ENCODE measurements at places on chromosomes 3 and 15. TPM values are rescaled to one million over a fixed set of nuclear protein-coding genes. Genes with fewer than 3 reads are reported as not detected.

Gene IQCH
- total RNA-seq: 23.5 TPM

Gene NOP10
- total RNA-seq: 79.8 TPM

Gene TRPM1
- total RNA-seq: 3.6 TPM

Gene LRRC57
- total RNA-seq: 26.7 TPM

Gene NLGN1
- total RNA-seq: 19.2 TPM

Gene UBE2E1
- 68.7 TPM for total RNA-seq

Gene RGMA
- 120 TPM for total RNA-seq

Gene LRRC31
- 0.24 TPM for total RNA-seq

Gene ARRDC4
- total RNA-seq: 54.2 TPM

Gene KLHL40
- 0.62 TPM for total RNA-seq

Gene FAM43A
- total RNA-seq: 22.1 TPM

Gene PRR23C
- 1.4 TPM for total RNA-seq

Gene SLC51A
- total RNA-seq: 27.2 TPM

Gene GRIP2
- total RNA-seq: 2.4 TPM

Gene SMCO1
- 0.24 TPM for total RNA-seq

Gene TP63
- total RNA-seq: 10.5 TPM

Gene DAZL
- 49.8 TPM for total RNA-seq

Gene SLC24A5
- total RNA-seq: not detected

GRCh38 chr15:68441045-68441743 lies 9.2 kb upstream of the ITGA11 start:
- DNase-seq: no peak
- no peaks in the 10 kb centered on the region for H3K4me1 ChIP-seq
- no peak overlapping the region for H3K4me3 ChIP-seq
- H3K27me3 ChIP-seq: no peaks in the 10 kb centered on the region

DNA sequence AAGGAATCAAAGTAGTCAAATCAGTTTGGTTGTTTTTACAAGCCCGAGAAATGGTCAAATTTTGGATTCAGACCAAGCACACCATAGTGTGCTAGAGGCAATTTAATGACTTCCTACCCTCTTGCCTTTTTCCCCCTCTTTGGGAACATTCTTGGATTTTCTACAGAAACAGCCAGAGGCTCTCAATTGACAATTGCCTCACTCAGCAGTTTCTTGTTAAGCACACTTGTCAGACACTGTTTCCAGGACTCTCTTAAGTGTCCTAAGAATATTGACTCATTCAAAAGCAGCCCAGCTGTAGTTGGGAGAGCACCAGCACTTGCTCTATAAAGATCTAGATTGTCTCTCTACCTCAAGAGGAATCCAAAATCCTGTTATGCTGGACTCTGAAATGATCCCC lies 1.5 kb upstream of the SLC35G2 start:
- no peak overlapping the region for H3K27ac ChIP-seq
- H3K4me1 ChIP-seq: peaks cover 4% of the 10 kb centered on the region
- H3K36me3 ChIP-seq: no peaks in the 10 kb centered on the region
- no peak overlapping the region for H3K4me3 ChIP-seq
- H3K27me3 ChIP-seq: no peaks in the 10 kb centered on the region

DNA sequence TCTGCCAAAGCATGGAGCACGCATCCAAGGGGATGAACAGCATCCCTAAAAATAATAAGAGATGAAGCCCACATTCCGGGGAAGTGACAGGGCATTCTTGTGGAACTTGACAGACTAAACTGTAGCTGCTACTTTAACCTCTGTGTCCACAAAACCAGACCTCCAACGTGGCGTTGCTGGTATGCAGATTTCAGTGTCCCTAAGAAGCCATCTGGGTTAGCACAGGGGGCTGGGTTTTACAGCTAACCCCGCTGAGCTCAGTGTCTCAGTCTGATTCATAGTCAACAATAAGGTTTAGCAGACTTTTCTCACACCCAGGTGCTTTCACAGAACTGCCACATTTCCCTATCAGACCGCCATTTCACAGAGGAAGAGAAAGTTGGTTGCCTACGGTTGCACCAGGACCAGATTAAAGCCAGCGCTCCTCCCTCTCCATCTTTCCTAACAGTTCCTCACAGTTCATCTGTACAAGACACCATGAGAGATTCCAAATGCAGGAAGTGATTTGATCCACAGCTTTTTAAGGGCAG lies 61.6 kb upstream of the CTDSPL start:
- H3K36me3 ChIP-seq: no peaks in the 10 kb centered on the region
- H3K4me1 ChIP-seq: peaks cover 29% of the 10 kb centered on the region
- H3K27me3 ChIP-seq: no peaks in the 10 kb centered on the region
- DNase-seq: no peak

DNA sequence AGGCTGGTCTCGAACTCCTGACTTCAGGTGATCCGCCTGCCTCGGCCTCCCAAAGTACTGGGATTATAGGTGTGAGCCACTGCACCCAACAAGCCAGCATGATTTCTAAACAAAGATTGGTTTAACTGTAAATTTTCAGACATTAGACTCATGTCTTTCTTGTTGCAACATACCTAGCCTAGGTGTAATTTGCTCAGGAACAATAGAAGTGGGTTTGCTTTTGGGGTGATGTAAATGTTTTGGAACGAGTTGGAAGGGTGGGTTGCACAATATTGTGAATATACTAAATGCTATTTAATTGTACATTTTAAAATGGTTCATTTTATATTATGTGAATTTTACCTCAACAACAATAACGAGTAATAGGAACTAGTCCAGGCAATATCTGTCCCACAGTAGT lies 7.1 kb downstream of the CCR4 start:
- H3K27ac ChIP-seq: no peak overlapping the region
- peaks cover 5% of the 10 kb centered on the region for H3K4me1 ChIP-seq
- H3K27me3 ChIP-seq: no peaks in the 10 kb centered on the region
- no peak for DNase-seq
- H3K36me3 ChIP-seq: no peaks in the 10 kb centered on the region

DNA sequence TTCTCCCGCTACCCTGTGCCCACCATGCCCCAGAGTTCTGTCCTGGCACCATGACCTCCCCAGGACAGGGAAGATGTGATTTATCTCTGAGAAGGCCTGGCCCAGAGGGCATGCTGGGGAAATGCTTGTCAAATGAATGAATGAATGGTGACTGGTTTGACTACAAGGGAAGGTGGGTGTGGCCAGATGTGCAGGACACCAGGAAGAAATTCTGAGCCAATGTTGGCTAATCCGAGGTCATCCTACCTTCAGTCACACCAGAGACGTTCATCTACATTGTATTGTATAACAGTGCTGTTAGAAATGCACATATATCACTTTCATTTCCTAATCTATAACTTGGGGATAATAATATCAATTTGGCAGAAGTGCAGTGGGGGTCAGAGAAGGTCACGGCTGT lies 138.4 kb downstream of the FAM43A start:
- H3K4me3 ChIP-seq: no peak overlapping the region
- no peaks in the 10 kb centered on the region for H3K36me3 ChIP-seq
- no peaks in the 10 kb centered on the region for H3K27me3 ChIP-seq
- H3K27ac ChIP-seq: no peak overlapping the region
- DNase-seq: no peak

GRCh38 chr3:9861201-9861600 lies 17.4 kb upstream of the RPUSD3 start:
- no peak overlapping the region for H3K4me3 ChIP-seq
- H3K27me3 ChIP-seq: no peaks in the 10 kb centered on the region
- no peak for DNase-seq
- no peaks in the 10 kb centered on the region for H3K36me3 ChIP-seq
- H3K4me1 ChIP-seq: peaks cover 22% of the 10 kb centered on the region
- H3K27ac ChIP-seq: no peak overlapping the region

GRCh38 chr3:62183087-62183486 lies 190.3 kb downstream of the FEZF2 start:
- no peak for DNase-seq
- no peaks in the 10 kb centered on the region for H3K4me1 ChIP-seq
- H3K27ac ChIP-seq: no peak overlapping the region

- no peaks in the 10 kb centered on the region for H3K36me3 ChIP-seq
- peaks cover 6% of the 10 kb centered on the region for H3K4me1 ChIP-seq
- no peak overlapping the region for H3K4me3 ChIP-seq
- H3K27ac ChIP-seq: no peak overlapping the region
Measured at GRCh38 chr15:74297887-74298286, 61.8 kb downstream of the CCDC33 start.

GRCh38 chr15:91055548-91056331 lies 33.3 kb upstream of the VPS33B start:
- DNase-seq: peak; percentile 71
- H3K4me3 ChIP-seq: no peak overlapping the region
- no peaks in the 10 kb centered on the region for H3K4me1 ChIP-seq
- H3K27ac ChIP-seq: no peak overlapping the region
- no peaks in the 10 kb centered on the region for H3K27me3 ChIP-seq
- H3K36me3 ChIP-seq: no peaks in the 10 kb centered on the region

DNA sequence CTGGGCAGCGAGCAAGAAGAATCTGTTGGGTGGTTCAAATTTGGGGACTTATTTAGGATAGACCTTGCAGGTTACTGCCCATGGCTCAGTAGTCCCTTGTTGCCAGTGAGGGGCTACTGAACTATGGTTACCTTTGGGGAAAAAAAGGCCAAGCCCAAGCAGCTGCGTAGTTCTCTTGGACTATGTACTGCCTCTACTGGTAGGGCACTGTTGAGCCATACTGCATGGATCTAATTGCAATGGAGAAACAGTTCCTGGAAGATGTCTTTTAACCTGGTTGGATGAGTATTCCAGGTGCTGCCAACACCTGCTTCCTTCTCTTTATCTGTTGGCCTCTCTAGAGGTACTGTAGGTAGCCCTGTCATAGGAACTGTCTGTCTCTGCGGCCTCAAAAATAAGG lies 671.9 kb upstream of the CBLB start:
- H3K27me3 ChIP-seq: no peaks in the 10 kb centered on the region
- DNase-seq: no peak
- H3K27ac ChIP-seq: no peak overlapping the region
- no peaks in the 10 kb centered on the region for H3K36me3 ChIP-seq
- H3K4me1 ChIP-seq: no peaks in the 10 kb centered on the region

- H3K27me3 ChIP-seq: no peaks in the 10 kb centered on the region
- DNase-seq: no peak
- H3K4me1 ChIP-seq: peaks cover 18% of the 10 kb centered on the region
- no peak overlapping the region for H3K4me3 ChIP-seq
Measured at GRCh38 chr3:155847993-155848392, 6.2 kb downstream of the SLC33A1 start.

DNA sequence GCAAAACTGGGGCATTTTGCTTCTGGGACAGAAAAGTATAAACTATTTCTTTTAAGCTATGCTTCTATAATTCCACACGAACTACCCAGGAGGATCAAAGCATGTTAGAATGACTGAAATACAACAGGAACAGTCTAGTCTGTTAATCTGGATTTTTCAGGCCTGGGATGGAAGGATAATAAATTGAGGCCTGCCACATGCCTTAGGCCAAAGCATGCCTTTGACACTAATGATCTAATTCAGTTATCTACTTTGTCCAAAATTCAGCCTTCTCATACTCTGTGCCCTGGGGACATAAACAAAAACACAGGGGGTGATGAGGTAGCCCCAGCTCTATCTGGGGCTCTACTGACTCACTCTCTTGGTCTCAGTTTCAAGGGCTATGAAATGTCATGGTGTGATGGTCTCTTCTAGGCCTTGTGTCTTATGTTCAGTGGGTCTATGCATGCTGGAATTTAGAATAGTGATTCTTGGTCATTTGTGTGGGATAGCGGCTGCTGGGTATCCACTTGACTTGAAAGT lies 32.5 kb downstream of the GAP43 start:
- H3K27ac ChIP-seq: no peak overlapping the region
- H3K36me3 ChIP-seq: no peaks in the 10 kb centered on the region
- no peak overlapping the region for H3K4me3 ChIP-seq
- peaks cover 10% of the 10 kb centered on the region for H3K4me1 ChIP-seq
- no peaks in the 10 kb centered on the region for H3K27me3 ChIP-seq

GRCh38 chr3:195154793-195155535 lies 116.0 kb downstream of the XXYLT1 start:
- peak overlapping the region; percentile 86 for H3K27ac ChIP-seq
- DNase-seq: peak; percentile 84
- peaks cover 21% of the 10 kb centered on the region for H3K4me1 ChIP-seq

DNA sequence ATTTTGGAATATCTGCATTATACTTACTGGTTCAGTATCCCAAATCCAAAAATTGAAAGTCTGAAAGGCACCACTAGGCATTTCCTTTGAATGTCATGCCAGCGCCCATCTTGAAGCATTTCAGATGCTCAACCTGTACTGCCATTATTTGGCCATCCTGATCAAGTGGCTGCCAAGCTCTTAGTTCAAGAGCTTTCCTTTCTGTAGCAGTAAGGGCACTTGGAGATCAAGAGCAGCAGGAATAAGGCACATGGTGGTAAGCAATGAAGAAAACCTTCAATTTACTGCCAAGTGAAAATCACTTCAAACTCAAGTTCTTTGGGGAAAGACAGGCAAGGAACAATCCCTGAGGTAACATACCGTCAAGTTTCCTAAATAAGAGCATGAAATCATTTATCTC lies 10.0 kb downstream of the RHOA start:
- H3K36me3 ChIP-seq: no peaks in the 10 kb centered on the region
- peaks cover 14% of the 10 kb centered on the region for H3K4me1 ChIP-seq
- H3K27ac ChIP-seq: no peak overlapping the region
- no peak overlapping the region for H3K4me3 ChIP-seq
- no peak for DNase-seq

- H3K36me3 ChIP-seq: no peaks in the 10 kb centered on the region
- DNase-seq: peak; percentile 78
- H3K27me3 ChIP-seq: no peaks in the 10 kb centered on the region
- H3K27ac ChIP-seq: no peak overlapping the region
Measured at GRCh38 chr15:63945007-63945788, 101.1 kb downstream of the DAPK2 start.

GRCh38 chr15:88704791-88705768 lies 66.3 kb downstream of the ISG20 start:
- no peaks in the 10 kb centered on the region for H3K36me3 ChIP-seq
- H3K27me3 ChIP-seq: no peaks in the 10 kb centered on the region
- peak overlapping the region; percentile 62 for H3K4me3 ChIP-seq

DNA sequence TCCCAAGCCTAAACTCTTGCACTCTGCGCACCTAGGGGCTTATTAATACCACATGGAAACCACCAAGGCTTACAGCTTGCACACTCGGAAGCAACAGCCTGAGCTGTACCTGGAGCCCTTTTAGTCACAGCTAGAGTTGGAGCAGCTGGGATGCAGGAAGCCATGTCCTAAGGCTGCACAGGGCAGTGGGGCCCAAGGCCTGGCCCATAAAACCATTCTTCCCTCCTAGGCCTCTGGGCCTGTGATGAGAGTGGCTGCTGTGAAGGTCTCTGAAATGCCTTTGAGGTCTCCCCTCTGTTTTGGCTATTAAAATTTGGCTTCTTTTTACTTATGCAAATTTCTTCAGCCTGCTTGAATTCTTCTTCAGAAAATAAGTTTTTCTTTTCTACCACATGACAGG lies 383.9 kb upstream of the UBE2E2 start:
- no peak for DNase-seq
- no peak overlapping the region for H3K27ac ChIP-seq
- no peaks in the 10 kb centered on the region for H3K4me1 ChIP-seq
